ENCODE measurements at places on chromosomes 2 and 18. TPM values are rescaled to one million over a fixed set of nuclear protein-coding genes. Genes with fewer than 3 reads are reported as not detected.

- DNase-seq = no peak
These were observed 113.6 kb upstream of the STK17B start for GRCh38 chr2:196284866-196285557.

GRCh38 chr18:44682201-44682870 is 1.6 kb downstream of the SETBP1 start:
- no peak for DNase-seq

GRCh38 chr2:204367466-204367865 is 177.8 kb upstream of the PARD3B start:
- no peak for DNase-seq

- DNase-seq = no peak
These were observed 160.0 kb downstream of the BCL2 start for GRCh38 chr18:63159590-63159989.

DNA sequence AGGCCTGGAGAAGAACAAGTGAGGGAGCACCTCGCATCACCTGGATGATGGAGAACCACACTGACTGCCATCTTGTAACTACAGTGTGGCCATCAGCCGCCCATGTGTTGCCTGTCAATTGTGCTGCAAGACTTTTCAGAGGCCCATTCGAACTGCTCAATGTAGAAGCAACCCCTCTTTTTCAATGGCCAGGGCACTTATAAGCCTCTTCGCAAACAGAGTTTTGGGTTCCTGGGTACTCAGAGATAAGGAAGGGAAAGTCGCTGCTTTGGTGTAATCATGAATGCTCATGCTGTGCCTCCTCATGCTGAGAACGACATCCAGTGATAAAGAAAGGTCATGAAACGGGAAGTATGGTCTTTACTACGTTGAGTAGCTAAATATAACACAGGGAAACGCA is 143.9 kb upstream of the SLC39A10 start:
- no peak for DNase-seq

DNA sequence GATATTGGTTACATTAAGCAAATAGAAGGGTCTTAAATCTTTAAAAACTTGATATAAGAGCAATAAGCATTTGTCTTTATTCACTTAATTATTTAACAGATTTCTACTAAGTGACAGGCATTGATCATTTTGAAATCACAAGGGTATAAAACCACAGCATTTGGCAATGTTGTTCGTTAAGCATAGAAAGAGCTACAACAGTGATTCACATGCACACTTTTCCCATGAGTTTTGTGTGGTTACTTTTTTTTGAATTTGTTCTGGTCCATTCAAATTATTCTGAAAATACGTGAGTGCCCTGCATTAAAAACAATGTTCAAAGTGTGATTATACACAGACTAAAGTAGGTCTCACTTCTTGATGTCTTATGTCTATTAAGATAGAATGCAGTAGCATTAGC is 52.2 kb downstream of the LYPD6B start:
- DNase-seq = no peak

GRCh38 chr2:85308896-85309555 is 18.8 kb downstream of the TGOLN2 start:
- DNase-seq = no peak

DNA sequence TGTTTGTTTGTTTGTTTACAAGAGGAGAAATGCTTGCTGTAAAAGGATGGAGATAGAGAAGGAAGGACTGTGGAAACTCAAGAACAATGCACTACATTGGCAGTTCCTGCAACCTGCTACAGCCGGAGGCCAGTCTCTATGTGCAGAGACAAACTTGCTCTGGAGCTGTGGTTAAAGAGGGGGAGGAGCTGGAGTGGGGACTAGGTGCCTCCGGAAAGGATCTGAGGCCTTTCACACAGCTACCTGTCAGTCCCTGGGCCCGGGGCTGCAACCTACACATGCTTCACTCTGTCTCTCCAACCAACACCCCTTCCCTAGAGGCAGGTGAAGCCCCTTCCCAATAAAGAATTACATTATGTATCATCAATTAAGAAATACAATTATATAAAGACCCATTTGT is 1234.0 kb upstream of the ZEB2 start:
- no peak for DNase-seq

- peak; percentile 68 for DNase-seq
These were observed 9.2 kb downstream of the SPR start for GRCh38 chr2:72896446-72896845.

DNA sequence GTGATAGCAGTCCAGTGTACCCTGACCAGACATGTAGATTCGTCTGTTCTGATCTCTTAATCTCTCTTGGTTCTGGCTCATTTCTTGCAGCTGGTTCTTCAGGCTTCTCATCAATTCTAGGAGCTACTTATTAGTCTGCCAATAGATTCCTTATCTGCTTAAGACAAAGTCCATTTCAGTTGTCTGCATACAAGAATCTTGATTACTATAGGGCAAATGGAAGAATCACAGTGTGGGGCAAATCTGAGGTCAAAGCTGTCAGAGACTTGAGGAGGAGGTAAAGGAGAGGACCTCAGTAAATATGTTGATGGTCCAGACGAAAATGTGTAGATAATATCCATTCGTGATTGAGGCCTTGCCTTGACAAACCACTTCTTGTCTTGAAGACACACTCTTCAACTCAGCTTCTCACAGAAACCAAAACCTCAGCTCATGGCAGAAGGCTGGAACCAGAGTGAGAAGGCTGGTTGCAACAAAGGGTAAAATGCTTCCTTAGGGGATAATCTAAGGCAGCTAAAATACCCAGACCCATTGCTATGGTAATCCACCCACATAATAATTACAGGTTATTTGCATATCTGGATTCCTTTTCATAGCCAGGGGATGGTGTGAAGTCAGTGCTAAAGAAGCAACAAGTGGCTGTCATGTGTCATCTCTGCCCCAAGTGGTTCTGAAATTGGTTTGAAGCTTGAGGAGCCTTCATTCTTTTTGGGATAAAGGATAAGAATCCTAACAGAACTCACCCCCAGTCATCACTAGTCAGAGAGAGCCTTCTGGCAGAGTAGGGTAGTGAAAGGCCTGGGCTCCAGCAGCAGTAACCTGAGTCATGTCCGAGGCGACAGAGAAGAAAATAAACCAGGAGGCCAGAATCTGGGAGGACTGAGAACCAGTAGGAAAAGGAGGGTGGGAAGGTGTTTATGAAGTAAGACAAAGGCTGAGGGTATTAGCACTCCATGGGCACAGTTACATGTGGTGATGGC is 29.2 kb upstream of the PELI1 start:
- DNase-seq = no peak

GRCh38 chr2:61116302-61116701 is 45.7 kb upstream of the C2orf74 start:
- DNase-seq = no peak

GRCh38 chr2:158599609-158600008 is 142.9 kb downstream of the PKP4 start:
- no peak for DNase-seq

DNA sequence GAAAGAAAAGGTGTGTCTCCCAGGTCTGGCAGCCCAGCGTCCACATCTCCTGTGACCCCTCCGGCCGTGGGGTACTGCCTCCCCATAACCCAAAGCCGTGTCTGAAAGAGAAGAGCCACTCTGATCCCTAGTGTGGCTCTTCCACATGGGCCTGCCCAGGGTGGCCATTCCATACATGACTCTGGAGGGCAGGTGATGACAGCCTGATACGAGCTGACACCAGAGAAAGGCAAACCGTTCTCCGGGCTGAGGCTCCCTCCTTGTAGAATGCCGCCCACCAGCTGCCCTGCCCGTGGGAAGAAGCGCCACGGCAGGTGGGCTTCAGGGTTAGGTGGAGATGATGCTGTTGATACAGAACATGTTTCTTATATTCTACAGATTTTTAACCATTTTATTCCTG is 451.6 kb upstream of the SALL3 start:
- DNase-seq = no peak

The RUFY4 gene
- total RNA-seq = not detected

The ACTG2 gene
- 75.4 TPM for total RNA-seq

The RASGRP3 gene
- total RNA-seq = 15.8 TPM

The PCARE gene
- total RNA-seq = 0.13 TPM

The ATP6V1B1 gene
- total RNA-seq = 110 TPM

The RGPD3 gene
- 0.32 TPM for total RNA-seq

The G6PC2 gene
- total RNA-seq = not detected

Data from lower leg skin (tissue), 4 donors.